ENCODE measurements at places on chromosomes 4 and X.

GRCh38 chrX:129193357-129193756 is 329.9 kb downstream of the SMARCA1 start:
- no peak for DNase-seq

DNA sequence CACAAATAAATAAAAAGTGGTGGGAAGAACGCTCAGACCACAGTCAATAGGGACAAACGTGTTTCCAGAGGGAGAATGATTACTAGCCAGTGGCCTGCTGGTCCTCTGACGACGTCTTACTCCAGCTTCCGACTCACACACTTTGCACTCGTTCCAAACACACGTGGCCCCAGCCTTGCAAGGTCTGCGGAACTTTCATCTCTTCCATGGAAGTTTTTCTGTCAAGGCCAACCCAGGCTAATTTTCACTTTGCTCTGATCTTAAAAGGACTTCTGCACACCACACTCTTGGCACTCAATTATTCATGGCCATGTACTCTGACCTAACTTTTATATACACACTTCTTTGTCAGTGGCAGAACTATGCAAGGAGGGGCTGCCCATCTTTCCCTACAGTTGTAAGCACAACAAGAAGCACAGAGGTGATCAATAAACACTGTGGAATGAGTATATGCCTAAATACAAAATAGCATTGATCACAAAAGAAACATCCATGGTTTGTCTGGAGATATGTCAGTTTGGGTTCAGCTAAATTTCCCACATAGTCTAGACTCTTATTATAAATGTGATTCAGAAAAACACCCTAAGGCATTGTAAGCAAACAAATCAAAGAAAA is 69.4 kb downstream of the STX18 start:
- DNase-seq = no peak

DNA sequence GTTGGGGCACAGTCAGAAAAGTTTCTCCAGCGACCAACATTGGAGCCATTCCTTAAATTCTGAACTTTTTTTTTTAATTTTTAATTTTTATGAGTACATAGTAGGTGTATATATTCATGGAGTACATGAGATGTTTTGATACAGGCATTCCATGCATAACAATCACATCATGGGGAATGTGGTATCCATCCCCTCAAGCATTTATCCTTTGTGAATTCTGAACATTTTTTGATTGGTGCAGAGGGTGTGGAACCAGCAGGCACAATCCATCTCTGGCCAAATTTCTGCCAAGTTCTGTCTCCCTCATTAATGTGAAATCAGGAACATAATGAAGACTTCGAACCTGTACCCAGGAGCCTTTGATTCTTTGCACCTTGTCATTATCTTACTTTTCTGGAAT is 267.0 kb downstream of the FRMPD4 start:
- no peak for DNase-seq

DNA sequence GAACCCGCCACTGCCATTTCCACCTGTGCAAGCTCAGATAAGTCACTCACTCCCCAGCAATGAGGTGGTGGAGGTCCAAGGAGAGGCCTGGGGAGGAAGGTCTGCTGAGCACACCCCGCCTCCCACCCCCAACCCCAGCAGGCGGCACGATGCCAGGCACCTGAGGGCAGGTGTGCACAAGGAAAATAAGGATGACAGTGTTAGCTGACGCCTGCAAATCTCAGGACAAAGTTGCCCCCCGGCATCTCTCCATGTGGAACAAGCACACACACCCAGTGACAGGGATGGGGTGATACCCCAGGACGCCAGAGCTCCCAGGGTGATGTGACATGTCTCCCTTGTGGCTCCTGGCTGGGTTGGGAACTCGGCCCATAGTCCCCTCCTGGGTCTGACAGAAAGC is 9.9 kb downstream of the JAKMIP1 start:
- DNase-seq = no peak

DNA sequence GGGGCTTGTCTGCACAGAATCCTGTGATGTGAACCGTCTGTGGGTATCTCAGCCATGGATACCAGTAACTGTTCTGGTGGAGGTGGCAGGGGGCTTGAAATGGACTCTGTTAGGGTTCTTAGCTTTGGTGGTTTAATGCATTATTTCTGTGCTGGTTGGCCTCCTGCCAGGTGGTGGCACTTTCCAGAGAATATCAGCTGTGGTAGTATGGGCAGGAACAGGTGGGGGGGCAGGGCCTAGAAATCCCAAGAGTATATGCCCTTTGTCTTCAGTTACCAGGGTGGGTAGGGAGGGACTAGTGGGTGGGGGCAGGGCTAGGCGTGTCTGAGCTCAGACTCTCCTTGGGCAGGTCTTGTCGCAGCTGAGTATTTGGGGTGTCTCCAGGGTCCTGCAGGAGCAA is 106.7 kb downstream of the KIT start:
- DNase-seq = no peak

Data from brain pericyte (primary cell).